Ecto neural progenitor cell (in vitro differentiated cells): ENCODE measurements at places on chromosomes 7 and 10.
A peak's percentile ranks its signal among the peaks of the same experiment; 100 is the strongest.

GRCh38 chr10:60645980-60646379 is 132.3 kb upstream of the CDK1 start:
- DNase-seq, result no peak

GRCh38 chr10:86410542-86411124 is 44.0 kb upstream of the GRID1 start:
- no peak for DNase-seq

- no peak for DNase-seq
Measured at GRCh38 chr10:84178160-84178609, 4.6 kb downstream of the GPR15LG start.

- DNase-seq, result no peak
Measured at GRCh38 chr10:22978918-22979317, 51.1 kb downstream of the ARMC3 start.

DNA sequence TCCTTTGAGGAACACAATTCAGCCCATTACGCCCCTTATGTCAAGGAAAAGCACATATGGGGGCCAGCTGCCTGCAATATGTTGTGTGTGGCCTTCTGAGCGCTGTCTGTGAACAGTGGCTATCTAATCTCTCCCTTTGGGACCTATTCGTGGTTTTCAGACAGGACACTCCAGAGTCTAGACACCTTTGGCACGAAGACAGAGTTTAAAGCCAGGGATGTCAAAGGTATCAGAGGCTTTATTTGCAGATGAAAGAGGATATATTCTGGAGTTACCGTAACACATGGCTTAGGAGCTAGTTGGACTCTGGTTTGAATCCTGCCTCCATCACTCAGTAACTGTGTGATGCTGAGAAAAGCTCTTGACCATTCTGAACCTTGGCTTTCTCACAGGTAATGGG is 14.8 kb upstream of the EEPD1 start:
- no peak for DNase-seq

- DNase-seq, result peak; percentile 83
Measured at GRCh38 chr10:47340608-47341170, 7.5 kb upstream of the RBP3 start.

- no peak for DNase-seq
Measured at GRCh38 chr7:111091593-111092358, 849 bp downstream of the LRRN3 start.

GRCh38 chr7:66379542-66380160 is 174.5 kb downstream of the TPST1 start:
- DNase-seq, result no peak

DNA sequence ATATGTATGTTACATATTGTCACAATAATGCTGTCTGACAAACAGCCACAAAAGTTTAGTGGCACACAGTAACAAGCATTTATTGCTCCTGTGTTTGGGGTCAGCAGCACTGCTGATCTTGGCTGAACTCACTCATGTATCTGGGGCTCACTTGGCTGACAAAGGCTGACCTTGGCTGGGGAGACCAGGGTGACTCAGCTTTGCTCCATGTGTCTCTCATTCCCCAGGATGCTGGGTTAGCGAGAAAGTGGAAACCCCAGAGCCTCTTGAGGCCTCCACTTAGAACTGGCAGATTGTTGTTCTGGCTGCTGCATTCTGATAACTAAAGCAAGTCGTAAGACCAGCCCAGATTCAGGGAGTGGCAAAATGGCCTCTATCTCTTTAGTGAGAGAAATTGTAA is 217.3 kb upstream of the HABP2 start:
- DNase-seq, result no peak

- DNase-seq, result no peak
Measured at GRCh38 chr7:26492816-26493215, 201.2 kb downstream of the SNX10 start.

- DNase-seq, result no peak
Measured at GRCh38 chr10:88953662-88954061, 1.1 kb upstream of the ACTA2 start.

DNA sequence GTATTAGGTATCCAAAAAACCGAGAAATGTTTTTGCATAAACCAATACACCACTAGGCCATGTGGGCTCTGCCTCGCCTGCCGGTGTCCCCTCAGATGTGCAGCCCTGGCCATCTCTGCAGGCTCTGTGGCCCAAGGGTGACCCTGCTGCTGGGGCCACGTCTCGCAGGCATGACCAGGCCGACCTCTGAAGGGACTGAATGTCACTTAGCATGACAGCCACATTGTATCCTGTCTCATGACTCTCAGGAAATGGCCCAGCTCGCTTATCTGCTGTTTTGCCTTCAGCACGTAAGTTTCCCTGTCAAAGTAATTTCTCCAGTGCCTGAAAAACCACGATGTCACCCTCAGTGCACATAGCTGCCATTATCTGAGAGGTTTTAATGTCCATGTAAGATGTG is 49.5 kb upstream of the ZNF32 start:
- no peak for DNase-seq

- no peak for DNase-seq
Measured at GRCh38 chr7:80313067-80313626, 178.5 kb downstream of the GNAI1 start.

DNA sequence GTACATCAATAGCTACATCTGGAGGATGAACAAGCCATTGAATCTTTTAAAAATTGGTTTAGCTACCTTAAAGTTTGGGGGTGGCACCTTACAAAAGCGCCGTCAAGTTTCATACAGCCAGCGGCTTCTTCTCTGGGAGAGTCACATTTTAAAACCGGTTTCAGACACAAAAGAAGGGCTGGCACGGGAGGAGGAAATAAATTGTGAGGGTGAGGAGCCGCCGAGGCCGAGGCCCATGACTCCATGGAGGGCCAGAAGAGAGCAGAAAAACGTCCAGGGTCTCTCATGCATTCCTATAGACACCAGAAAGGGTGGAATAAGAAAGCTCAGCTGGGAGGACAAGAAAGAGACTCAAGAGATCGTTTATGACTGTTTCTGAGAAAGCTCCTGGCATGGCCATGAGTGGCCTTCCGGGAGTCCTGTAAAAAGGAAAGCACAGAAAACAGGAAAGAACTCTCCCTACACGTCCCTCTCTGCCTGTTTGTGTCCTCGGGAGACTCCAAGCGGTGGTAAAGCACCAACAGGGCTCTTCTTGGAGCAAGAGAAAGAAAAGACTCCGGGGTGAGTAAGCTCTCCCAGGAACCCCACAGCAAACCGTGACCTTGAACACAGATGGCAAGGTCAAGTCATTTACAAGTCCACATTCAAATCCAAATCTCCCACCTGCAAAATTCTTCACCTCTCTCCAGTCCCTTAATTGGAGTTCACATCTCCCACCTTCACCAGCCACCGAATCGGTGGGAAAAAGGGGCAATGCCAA is 1.8 kb downstream of the FRAT2 start:
- DNase-seq, result peak; percentile 48

DNA sequence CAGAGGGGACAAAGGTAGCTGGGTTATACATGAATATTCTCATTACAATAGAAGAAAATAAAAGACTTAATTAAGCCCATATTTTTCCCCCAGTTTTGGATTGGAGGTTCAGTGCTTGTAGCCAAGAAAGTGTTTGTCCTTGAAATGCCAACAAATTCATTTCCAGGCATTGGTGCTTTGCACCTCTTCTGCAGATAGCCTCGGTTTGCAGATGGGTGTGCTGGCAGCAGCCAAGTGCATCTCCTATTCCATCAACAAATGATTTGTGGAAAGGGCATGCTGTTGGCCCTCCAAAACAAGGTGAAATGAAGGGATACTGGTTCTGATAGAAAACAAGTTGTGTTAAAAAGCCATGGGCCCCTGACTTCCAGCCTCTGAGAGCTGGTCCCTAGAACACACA is 187.3 kb downstream of the DPY19L1 start:
- no peak for DNase-seq

GRCh38 chr7:69845721-69846495 is 247.6 kb downstream of the AUTS2 start:
- no peak for DNase-seq

DNA sequence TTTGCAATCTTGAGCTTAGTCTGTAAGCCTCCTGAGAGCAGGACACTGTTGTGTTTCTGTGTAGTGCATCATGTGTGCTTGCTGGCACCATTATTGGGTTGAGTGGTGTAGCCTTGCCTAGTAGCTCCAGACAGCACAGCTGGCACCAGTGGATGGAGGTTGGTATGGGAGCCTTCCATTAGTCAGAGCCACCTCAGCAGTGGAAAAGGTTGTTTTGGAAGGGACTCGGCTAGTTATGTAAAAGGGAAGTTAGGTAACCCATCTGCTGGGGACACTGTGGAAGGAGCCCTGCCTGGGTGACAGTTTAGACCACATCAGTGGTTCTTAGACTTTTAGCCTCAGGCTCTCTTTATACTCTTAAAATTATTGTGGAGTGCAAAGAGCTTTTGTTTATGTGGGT is 16.3 kb downstream of the MINDY4 start:
- no peak for DNase-seq

GRCh38 chr7:284762-285722 is 4.9 kb upstream of the FOXL3 start:
- DNase-seq, result no peak

DNA sequence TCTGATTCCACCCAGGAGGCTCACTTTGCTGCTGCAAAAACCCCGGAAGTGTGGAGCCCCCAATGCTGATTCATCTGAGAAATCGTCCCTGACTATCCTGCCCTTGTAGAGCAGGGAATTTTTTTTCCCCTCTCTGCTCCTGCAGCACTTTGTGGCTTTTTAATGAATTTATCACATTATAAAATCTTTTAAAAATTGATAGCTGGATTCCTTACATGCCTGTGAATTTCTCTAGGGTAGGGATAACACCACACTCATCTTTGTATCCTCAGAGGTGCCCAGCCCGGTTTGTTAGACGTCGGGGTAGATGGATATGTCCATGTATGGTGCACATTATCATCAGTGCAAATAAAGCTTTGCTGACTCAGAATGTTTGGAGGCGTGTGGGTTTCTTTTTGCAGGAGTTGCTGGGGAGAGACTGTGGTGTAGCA is 185.7 kb downstream of the STK31 start:
- DNase-seq, result no peak

- DNase-seq, result no peak
Measured at GRCh38 chr7:158024881-158025280, 562.7 kb downstream of the PTPRN2 start.

DNA sequence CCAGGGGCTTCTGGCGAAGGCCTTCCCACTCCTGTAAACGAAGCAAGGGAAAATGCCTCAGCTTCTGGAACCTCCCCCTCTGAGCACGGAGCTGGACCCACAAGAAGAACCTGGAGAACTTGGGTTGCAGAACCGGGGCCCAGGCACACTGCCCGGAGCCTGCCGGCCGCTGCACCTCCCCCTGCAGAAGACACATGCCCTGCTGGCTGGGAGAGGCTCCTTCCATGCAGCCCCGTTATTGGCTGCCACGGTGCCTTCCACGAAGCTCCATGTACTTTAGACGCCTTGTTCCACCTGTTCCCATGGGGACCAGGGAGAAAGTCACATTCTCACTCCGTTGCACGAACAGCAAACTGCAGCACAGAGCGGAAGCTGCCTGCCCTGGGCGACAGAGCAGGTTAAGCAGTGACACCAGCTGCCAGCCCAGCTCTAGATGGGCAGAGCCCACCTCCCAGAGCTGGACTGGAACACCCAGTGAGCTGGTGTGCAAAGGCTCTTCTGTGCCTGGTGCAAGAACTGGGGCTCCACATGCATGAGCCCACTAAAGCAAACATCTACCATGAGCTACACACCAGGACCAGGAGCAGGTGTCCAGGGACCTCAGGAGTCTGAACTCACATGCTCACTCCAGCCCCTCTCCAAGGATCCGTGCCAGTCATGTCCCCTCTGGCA is 70.1 kb downstream of the TNS3 start:
- no peak for DNase-seq

- no peak for DNase-seq
Measured at GRCh38 chr7:14837216-14837615, 65.3 kb downstream of the DGKB start.

GRCh38 chr7:91019686-91020385 is 244.4 kb upstream of the FZD1 start:
- no peak for DNase-seq

GRCh38 chr7:131072505-131073091 is 255.1 kb upstream of the MKLN1 start:
- DNase-seq, result no peak

- DNase-seq, result no peak
Measured at GRCh38 chr10:5291501-5292195, 73.1 kb upstream of the UCN3 start.

GRCh38 chr7:3194501-3195141 is 106.4 kb upstream of the SDK1 start:
- peak; percentile 67 for DNase-seq
